ENCODE measurements at places on chromosomes 13 and 19. TPM values are rescaled to one million over a fixed set of nuclear protein-coding genes. Genes with fewer than 3 reads are reported as not detected.
A peak's percentile ranks its signal among the peaks of the same experiment; 100 is the strongest.

DNA sequence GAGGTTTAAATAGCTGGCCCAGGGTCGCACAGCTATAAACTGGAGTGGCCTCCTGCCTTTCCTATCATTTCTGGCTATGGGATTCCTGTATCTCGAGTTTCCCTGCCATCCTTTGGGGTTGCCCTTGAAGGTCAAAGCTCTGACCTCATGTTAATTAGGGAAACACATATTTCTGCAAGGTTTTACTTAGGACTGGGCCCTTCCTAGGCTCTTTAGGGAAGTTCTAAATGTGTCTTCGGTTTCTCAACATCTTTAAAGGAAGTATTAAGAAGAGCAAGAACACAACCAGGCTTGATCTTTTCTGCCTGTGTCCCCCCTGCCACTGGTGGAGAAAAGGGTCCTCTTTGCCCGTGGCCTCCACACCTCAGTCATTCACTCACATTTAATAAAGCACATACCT is 10.8 kb downstream of the LCP1 start:
- DNase-seq, result no peak

The ZNF222 gene
- total RNA-seq, result 3.2 TPM

DNA sequence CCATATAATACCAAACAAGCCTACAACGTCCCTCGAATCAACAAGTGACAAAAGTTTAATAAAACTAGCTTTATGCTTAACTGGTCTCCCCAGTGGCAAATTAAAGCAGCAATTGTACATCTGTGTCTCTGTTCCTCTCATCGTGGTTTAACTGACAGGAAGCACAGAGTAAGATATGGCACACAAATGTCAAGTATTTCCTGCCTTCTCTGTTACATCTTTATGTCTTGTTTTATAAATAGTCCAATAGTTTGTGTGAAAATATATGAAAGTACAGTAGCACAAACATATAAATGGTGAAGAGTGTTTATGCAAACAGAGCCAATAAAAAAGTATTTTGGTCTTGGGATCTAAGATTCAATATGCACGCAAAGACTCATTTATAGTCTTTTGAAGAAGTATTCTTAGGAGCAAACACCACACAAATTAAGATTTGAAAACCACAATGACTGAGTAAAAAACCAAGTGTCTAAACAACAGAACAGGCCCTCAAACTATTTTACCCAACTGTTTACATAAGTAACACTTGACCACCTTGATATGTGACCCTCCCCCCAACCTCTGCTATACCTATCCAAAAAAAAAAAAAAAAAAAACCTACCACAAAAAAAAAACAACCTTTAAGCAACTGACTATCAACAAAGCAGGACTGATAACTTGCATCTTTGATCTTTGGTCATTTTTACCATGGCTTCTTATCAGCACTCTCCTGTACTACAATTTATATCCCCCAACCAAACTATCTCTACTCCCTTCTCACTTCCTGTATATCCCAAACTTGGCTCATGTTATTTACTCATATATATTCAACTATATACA is 14.0 kb downstream of the ELF1 start:
- no peak for DNase-seq

The TLE2 gene
- 35.6 TPM for total RNA-seq

DNA sequence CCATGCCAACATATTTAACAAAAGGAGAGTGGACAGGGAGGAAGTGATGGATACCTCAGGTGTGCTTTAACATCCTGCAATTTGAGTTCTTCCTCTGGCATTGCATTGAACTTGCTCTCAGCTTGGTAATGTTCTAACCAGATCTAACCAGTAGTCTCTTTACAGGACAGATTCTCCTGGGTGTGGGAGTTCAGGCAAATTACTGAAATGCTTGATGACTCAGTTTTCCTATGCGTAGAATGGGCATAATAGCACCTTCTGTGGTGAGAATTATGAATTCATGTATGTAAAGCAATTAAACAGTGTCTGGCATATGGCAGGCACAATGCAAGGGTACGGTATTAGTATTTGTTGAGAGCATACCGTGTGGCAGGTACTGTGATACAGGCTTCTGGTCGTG is 3.6 kb downstream of the AKAP11 start:
- no peak for DNase-seq

GRCh38 chr13:72144636-72145035 is 277.6 kb upstream of the DACH1 start:
- no peak for DNase-seq

GRCh38 chr19:3150739-3151329 is 15.0 kb downstream of the GNA15 start:
- DNase-seq, result no peak

The NKPD1 gene
- total RNA-seq, result not detected

DNA sequence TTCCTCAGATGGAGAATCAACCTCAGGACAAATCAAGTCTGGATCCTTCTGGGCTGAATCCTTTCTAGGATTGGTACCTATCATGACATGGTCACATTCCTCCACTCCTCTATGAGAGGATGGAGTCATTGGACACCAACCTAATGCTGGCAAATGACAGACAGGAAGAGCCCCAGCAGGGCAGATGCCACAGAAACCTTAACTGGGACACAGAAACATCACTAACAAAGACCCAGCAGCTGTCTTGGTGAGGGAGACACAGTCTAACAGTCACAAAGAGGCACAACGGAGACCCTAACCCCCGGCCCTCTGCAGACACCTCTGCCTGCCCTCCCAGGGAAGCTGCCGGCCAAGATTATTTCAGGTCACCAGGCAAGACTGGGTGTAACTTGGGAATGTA is 2.1 kb downstream of the ANKRD27 start:
- no peak for DNase-seq

DNA sequence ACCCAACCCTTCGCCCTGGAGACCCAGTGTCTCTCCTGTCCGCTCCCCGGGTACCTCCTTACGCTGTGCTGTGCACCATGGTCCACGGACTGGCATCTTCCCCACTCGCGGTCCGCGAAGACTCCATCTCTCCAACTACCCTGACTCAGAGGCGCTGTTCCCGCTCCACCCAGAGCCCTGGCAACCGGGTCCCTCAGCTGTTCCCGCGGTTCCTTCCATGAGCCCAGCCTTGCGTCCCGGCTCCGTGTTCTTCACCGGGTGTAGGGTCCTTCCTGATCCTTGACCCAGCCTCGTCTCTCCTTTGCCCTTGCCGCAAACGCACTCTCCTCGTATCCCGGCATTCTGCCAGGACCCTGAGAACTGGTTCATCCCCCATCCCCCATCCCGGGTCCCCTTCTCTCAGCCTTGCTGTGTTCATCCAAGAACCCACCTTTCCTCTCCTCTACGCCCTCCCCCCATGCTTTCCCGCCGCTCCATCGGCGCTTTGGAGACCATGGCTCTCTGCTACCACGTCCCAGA is 664 bp downstream of the ICAM5 start:
- no peak for DNase-seq

- no peak for DNase-seq
Measured at GRCh38 chr19:18085702-18086457, 854 bp downstream of the IL12RB1 start.

The PLIN4 gene
- 2,078 TPM for total RNA-seq

The EDDM13 gene
- not detected for total RNA-seq

The LILRA1 gene
- total RNA-seq, result 3.7 TPM

- DNase-seq, result no peak
Measured at GRCh38 chr13:36673838-36674326, at the start of gene SERTM1. Gene SERTM1 (plus strand): TSS chr13:36674020. CDS start chr13:36695079, 21,059 bp downstream.

DNA sequence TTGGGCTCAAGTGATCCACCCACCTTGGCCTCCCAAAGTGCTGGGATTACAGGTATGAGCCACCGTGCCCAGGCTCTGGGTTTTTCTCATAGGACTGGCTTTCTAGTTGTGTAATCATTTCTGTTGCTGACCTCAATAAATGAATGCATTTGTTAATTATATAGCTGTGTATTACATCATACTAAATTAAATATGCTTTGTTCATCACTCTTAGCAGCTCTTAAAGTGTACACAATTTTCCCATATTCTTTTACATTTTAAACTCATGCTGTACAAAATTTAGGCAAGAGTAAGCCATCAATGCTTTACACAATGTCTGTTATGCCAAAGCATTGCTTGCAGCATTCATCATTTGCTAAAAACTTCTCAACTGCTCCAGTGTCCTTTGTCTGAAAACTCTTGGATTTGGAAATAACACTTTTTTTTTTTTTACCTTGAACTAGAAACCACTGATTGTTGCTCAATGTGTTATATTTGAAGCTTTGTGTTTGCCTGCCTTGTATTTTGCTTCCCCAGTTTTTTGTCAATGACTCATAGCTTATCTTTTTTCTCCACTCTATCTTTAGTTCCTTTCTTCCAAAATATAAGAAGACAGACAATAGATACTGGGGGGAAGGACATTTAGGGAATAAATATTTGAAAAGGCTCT is 31.4 kb downstream of the CCDC122 start:
- no peak for DNase-seq

DNA sequence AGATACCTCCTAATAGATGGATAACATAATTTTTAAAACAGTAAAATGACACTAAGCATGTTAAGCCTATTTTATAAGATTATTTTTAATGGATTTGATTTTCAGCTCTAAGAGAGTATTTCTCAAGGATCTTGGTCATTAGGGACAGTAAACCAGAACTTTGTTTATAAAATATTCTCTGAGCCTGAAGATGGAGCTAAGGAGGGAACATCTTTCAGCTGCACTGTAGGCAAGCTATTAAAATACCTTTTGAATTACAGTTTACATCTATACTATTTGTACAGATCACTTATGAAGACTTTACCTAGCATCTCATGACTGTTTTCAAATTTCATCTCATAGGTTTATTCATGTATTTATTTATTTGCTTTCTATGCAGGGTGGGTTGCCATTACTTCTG is 345.3 kb downstream of the MYO16 start:
- DNase-seq, result no peak

DNA sequence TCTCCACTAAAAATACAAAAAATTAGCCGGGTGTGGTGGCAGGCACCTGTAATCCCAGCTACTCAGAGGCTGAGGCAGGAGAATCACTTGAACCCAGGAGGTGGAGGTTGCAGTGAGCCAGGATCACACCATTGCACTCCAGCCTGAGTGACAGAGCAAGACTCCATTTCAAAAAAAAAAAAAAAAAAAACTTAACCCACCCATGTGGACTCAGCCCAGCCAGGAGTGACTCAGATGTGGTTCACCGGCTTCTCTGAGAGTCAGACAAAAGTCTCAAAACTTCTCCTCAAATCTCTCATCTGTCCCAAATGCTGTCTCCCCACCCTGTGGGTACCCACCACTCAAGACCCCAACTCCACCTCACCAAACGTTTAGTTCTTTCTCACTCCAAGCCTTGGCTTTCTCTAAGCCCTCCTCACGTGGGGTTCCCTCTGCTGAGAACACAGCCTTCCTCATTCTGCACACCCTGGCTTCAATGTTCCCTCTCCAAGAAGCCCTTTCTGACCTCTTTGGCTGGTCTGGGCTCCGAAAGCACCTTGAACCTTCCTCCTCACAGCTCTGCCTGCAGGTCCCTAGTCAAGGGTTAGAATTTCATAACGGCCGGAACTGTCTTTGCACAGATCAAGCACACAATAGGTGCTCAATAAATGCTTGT is 11.1 kb upstream of the RAB3A start:
- no peak for DNase-seq

The BRD4 gene
- 96.3 TPM for total RNA-seq

DNA sequence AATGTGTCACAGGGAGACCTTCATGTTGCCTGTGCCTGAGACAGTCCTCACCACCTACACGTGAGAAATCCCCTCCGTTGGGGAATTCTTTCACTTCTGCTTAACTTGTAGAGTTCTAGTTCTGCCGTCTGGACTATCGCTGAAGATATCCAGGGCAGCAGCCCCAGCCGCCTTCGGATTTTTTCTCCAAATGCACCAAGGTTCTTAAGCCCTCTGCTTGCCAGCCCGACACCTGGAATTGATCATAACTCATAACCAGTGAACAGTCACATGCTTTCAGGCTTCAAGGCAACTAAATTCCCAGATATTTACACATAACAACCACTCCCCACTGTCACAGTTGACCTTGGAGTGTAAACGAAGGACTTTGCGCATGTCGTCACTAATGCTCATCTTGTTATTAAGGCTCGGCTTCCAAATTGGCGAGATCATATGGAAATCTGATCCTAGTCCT is 114.4 kb downstream of the RAB20 start:
- DNase-seq, result peak; percentile 69

DNA sequence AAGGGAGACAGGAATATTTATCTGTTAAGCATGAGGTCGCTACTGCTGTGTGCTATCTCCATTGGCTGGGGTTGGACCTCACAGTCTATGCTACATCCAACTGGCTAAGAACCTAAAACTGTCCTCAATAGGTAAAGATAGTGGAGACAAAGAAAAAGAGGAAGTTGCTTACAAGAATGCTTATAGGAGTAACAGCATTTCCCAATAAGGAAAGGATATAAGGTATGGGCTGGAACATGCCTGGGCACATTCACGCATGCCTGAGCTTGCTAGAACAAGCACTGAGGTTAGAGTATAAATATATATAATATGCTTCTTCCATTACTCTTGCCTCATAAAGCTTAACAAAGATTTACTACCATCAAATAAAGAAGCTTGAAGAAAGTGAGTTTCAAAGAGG is 47.9 kb upstream of the CEACAM21 start:
- DNase-seq, result no peak

- no peak for DNase-seq
Measured at GRCh38 chr13:33174931-33175330, 110.6 kb downstream of the STARD13 start.

- no peak for DNase-seq
Measured at GRCh38 chr13:51541809-51542258, 42.4 kb upstream of the WDFY2 start.

DNA sequence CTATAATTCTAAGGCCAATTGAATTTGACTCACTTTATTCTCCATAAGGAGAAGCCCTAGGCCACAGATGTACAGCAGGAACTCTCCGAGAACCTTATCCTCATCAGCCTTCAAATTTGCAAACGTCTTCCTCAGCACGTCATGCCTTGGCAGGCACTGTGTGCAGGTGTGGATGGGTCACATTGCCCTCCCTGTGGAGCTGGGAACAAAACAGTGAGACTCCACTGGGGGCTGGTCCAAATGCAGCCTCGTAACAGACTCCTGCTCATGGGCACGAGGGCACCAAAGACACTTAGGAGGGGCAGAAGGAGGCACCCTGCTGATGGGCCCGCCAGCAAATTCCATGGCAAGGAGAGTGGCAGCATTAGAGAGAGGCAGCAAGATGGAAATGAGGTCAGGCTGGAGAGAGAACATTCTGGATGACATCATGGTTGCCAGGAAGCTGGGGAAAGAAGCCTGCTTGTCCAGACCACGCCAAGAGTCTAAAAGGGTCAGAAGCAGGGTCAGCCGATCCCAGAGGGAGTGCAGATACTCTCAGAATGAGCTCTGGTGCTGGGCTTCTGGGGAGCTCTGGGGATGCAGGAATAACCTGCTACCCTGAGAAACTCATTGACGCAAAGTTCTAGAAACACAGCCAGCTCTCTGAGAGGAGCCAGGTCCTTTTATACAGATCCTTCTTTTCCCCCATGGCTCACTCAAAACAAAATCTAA is 242.2 kb downstream of the B3GLCT start:
- no peak for DNase-seq

GRCh38 chr13:35917942-35918645 is 213.1 kb downstream of the DCLK1 start:
- no peak for DNase-seq
